HEK293T (cell line): ENCODE measurements at places on chromosomes 1 and 21.

- DNase-seq: no peak
Observed at GRCh38 chr1:248821101-248821500, 4.6 kb downstream of the SH3BP5L start.

DNA sequence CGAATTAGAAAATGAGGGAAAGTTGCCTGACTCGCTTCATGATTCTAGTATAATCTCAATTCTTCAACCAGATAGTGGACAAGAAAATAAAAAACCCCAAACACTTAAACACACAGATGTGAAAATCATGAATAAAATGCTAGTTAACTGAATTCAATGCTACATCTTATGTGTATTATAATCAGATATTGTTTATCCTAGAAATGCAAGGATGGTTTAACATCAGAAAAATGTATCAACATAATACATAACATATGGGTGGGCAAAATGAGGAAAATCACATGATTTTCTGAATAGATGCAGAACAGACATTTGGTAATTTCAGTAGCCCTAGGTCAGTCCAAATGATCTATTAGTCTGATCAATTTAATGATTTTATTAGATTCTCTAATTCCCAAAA lies 97.2 kb downstream of the SIM2 start:
- DNase-seq: no peak

GRCh38 chr1:21665711-21666575 lies 3.2 kb downstream of the RAP1GAP start:
- DNase-seq: no peak

- no peak for DNase-seq
Observed at GRCh38 chr1:114238053-114238452, 84.4 kb upstream of the SYT6 start.

DNA sequence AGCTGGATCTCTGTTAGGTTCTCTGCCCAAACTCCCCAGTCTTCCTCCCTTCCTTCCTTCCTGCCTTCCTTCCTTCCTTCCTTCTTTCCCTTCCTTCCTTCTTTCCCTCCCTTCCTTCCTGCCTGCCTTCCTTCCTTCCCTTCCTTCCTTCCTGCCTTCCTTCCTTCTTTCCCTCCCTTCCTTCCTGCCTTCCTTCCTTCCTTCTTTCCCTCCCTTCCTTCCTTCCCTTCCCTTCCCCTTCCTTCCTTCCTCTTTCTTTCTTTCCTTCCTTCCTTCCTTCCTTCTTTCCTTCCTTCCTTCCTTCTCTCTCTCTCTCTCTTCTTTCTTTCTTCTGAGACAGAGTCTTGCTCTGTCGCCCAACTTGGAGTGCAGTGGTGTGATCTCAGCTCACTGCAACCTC lies 8.7 kb upstream of the LSM10 start:
- no peak for DNase-seq

GRCh38 chr1:58874757-58875755 lies 91.2 kb upstream of the JUN start:
- no peak for DNase-seq

DNA sequence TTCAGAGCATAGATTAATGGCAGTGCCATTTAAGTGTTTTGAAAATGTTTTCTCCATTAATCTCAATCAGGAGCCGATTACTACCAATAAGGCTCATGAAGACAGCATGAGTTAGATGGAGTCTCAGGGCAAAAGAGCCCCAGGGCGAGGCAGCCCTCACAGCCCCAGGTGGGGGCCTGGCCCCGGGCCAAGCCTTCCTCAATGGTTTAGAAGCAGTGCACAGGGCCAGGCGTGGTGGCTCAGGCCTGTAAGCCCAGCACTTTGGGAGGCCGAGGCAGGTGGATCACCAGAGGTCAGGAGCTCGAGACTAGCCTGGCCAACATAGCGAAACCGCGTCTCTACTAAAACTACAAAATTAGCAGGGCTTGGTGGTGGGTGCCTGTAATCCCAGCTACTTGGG lies 348.1 kb upstream of the VAMP3 start:
- DNase-seq: no peak

GRCh38 chr1:110628323-110629105 lies 22.4 kb upstream of the KCNA2 start:
- no peak for DNase-seq

DNA sequence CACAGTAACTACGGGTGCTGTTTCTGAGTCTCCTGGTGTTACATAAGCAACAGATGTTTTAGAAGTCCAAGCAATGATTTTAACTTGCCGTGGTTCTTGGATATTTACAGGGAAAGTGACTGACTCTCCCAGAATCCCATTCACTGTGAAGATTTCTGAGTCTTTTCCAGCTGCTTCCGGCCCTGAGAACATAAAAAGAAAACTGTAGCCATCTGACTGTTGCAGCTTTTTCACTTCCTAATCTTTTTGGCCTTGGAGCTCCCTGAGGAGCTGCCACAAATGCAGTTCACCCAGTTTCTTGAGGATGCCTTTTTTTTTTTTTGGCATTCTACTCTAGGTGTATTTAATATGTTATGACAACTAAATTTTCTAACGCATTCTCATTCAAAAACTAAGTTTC lies 13.7 kb downstream of the CD84 start:
- DNase-seq: no peak

DNA sequence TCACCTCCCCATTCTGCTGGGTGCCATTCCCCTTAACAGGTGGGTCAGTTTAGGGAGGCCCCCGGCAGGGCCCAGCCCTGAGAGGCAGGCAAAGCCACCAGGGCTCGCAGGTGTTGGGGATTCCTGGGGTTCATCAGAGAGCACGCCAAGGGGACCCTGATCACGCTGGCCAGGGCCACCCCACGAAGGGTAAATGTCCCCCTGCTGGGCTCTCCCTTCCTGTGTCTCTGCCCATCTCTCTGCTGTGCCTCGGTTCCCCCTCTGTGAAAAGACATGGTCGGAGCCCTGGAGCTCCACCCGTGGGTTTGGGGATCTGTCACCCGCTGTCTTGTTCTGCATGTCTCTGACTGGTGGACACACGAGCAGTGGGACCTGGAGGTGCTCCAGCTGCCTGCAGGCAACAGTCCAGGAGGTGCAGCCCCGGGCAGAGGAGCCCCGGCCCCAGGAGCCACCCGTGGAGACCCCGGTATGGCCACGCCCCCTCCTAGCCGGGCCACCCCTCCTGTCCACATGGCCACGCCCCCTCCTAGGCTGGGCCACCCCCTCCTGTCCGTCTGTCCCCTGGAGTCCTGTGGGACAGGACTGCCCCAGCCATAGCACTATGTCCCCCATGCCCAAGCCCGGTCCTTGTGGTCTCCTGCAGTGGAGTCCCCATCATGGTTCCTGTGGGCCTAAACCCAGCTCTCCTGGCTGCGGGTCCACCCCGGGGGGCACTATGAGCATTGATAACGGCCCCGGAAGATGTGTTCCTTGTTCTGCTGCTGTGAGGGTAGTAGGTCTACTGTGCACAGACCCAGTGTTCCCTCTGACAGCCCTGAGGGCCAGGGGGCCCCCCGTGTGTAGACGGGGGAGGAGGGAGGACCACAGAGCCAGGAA lies 6.5 kb downstream of the AIRE start:
- peak; percentile 59 for DNase-seq

DNA sequence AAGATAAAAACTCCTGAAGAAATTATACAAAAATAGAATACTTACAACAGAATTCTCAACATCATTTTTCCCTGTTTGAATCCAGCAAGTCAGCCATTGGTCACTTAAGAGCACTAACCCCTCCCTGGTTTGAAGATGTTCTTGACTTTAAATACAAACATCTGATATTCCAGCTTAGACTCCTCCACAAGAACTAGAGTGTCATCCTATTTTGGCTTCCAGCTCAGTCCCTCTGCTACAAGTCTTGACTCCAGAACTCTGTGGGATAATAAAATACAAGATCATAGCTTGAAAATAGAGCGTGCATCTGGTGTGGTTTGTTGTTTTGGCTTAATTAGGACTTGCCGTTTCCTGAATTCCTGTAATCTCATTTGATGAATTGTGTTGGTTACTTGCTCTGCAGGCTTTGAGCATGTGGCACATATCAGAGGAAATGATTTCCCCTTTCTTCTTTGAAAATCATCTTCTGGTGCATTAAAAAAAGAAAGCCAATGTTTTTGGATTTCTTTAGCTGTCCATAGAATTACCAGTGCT lies 63.7 kb upstream of the DPT start:
- DNase-seq: no peak

DNA sequence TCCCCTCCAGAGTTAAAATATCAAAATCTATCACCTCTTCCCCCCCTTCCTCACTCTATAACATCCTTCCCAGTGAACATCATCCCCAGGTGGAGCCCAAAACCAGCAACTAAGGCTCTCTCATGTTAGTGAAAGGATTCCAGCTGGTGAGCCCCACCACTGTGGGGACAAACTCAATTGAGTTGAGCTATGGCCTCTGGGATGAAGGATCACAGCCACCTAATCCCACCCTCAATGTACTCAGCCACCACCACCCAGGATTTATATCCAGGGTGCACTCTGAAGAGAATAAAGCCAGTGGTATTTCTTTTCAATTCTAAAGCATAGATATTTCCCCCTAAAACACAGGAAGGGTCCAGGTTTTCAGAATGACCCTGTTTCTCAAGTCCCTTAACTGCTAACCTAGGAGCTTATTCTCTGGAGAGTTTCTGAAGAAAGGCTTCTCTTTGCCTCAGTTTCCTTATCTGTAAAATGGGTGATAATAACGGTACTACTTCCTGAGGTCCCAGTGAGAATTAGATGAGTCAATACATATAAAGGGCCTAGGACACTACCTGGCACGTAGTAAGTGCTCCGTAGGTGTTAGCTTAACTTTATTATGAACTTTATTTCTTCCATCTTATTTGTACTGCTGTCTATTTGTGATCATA lies 15.6 kb upstream of the BOLA1 start:
- DNase-seq: no peak

- no peak for DNase-seq
Observed at GRCh38 chr1:172408958-172409357, 11.5 kb upstream of the C1orf105 start.

- DNase-seq: no peak
Observed at GRCh38 chr1:221824025-221824424, 82.1 kb upstream of the DUSP10 start.

GRCh38 chr1:35850051-35850450 lies 33.0 kb upstream of the AGO1 start:
- no peak for DNase-seq

GRCh38 chr1:225851805-225852204 lies 30.4 kb downstream of the TMEM63A start:
- DNase-seq: no peak

DNA sequence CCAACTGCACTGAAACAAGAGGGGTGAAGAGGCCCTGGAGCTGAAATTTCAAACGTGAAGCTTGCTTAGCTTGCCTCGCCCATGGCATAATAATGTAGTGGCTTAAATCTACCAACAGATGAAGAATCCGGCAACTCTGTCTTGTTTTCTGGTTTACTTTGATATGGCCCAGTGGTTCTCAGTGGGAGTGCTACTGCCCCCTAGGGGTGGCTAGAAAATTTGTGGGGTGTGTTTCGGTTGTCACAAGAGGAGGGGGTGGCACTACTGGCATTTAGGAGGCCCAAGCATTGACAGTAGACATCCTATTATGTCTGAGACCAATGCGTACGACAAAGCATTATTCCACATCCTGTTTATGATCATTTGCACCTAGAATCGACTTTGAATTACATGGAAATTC lies 51.9 kb upstream of the C8B start:
- DNase-seq: peak; percentile 58

- DNase-seq: no peak
Observed at GRCh38 chr1:167832693-167833092, 81.2 kb downstream of the ADCY10 start.

GRCh38 chr1:148352470-148353053 lies 130.5 kb downstream of the PPIAL4G start:
- DNase-seq: no peak

DNA sequence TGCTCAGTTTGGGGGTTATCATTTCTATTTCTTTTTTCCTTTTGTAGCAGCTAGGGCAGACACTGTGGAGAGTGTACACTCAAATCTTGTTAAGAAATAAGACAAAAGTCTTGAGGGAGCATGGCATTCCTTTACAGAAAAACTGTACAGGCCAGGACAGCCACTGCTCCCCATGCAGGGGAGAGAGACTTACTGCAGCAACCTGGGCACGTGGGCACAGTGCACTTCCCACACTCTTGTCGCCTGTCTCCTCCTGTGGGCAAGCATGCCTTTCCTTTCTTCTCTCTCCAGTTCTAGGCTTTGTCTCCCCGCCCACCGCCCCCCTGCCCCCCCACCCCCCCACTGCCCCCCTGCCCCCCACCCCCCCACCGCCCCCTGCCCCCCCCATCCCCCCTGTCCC lies 51.9 kb downstream of the PHC2 start:
- no peak for DNase-seq

- no peak for DNase-seq
Observed at GRCh38 chr1:6302568-6302967, 41.7 kb upstream of the GPR153 start.

DNA sequence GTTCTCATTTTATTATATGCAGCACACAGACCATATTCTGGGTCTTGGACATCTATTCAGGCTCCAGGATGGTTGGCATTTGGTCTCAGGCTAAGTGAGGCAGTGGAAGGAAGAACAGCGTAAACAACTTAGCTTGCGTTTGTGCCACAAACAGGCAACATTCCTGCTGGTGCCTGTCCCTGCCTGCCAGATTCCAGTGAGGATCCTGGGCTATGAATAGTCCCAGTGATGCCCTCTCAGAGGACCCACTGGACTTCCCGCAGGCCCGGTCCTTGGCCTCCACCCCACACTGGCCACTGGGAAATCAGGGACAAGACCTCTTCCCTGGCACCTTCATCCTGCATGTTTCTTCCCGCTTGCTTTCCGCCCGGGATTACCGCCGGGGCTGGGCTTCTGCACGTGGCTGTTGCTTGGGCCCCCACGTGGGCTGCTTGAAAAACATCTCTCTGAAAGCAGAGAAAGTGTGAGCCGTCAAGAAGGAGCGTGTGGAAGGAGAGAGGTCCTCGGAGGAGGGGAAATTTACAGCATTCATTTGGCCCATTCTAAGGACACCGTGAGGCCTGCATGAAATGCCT lies 145.1 kb upstream of the WNT4 start:
- no peak for DNase-seq

GRCh38 chr1:177229781-177230180 lies 59.0 kb downstream of the BRINP2 start:
- no peak for DNase-seq

DNA sequence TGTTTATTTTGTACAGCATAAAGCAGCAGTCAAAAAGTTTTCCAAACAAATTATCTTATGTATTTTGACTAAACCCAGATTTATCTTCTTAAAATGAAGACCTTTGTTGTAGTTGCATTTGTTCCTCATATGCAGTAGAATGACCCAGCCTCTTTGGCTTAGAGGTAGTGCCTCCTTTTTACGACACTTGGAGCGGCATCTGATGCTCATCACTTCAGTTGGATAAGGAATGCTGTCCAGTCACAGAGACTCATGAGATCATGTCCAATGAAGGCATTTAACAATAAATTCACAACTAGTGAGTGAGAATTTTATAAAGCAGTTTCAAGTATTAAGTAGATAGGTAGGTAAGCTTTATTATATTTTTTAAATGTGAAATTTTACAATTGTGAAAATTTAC lies 35.2 kb downstream of the PTPRC start:
- DNase-seq: no peak

DNA sequence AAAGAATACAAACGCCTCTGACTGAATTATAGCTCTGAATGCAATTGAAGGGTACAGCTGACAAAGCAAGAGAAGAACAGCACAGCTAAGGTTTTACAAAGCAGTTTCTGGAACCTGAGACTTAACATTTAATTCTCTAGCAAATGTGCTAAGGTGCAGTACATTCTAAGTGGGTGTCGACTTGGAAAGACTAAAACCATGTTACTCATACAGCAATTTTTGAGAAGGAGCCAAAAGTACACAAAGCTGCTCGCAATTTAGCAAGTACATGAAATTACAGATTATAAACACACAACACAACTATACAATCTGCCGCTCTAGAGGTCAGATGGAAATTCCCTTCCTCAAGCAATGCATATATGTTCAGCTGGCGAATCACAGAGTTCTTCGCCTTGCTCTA lies 121.9 kb downstream of the TIAM1 start:
- no peak for DNase-seq
